ENCODE measurements at places on chromosomes 2 and 18.

- DNase-seq: no peak
Observed at GRCh38 chr2:215405722-215406581, 29.9 kb downstream of the FN1 start.

DNA sequence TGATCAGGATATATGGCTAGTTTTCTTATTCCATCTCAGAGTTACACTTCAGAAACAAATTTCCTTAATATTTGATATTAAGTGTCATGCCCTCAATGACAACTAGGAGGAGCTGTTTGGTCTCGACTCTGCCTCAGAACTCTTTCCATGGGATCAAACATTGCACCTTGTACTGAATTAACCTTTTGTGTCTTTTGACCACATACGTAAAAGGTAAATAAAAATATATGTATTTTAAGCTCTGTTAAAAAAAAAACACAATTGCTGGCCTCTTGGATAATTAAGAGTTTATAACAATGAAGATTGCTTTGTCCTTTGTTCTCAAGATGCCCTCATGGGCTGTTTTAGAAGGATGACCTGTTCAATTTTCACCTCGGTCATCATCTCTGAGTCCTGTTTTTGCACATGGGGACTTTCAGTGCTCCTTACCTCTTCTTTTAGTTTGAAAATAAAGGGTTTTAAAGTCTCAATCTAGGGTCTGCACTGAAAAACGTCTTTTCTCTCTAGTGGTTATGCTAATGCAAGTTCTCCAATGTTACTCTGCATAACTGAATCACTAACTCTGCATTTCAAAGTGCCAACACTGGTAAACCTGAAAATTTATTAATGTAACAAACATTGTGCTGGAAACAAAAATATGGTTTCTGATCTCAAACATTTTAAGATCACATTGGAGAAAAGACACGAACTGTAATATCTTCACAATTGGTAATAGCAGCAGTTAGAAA lies 18.8 kb upstream of the FN1 start:
- no peak for DNase-seq

DNA sequence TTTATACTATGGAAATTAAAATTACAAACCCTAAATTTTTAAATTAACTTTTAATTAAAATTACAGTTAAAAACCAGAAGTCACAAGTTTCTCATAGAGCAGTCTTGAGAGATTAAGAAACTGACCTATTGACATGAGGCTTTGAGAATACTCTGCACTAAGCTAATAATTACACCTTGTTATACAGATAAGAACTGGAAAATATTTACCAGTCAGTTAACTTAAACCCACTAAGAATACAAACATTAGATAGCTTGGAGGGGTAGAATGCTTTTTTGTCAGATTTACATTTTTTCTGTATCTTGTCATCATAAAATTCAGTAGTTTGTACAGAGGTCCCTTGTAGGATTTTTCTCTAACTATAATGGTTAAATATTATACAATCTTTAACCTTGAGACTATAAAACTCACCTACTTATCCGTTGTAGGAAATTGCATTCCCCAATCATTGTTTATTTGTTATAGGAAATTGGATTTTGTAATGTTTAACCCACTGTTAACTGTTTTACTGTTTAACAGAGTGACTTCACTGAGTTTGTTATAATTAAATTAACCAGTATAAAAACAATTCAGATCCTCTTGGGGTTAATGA lies 219.7 kb upstream of the PKDCC start:
- DNase-seq: no peak

DNA sequence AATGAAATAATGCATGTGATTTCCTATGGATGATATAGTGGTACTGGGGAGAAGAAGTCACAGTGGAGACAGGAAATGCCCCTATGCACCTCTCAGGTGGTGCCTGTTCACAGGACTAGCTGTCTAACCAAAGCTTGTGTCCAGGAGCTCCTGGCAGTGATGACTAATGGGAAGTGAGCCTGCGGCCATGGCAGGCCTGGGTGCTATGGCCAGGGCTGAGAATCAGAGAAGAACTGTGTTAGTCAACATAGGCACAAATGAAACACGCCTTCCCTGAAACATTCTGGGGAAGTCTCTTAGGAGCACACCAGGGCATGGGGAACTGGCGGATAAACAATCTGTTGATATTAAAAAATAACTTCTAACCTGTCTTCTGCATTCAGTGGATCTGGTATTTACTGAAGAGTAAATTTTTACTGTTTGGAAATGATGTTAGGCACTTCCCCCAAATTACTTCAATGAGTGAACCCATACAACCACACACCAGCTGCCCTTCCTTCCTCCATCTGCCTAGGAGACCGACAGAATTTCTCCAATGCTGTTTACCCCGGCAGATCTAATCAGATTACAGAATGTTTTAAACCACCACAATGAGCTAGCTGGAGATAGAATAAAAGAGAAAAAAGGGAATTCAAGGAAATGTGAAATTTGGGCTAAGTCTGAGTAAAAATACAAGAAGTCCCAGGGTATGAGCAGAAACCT lies 67.4 kb downstream of the MEP1B start:
- DNase-seq: no peak
